ENCODE measurements at places on chromosomes 16 and 17.

DNA sequence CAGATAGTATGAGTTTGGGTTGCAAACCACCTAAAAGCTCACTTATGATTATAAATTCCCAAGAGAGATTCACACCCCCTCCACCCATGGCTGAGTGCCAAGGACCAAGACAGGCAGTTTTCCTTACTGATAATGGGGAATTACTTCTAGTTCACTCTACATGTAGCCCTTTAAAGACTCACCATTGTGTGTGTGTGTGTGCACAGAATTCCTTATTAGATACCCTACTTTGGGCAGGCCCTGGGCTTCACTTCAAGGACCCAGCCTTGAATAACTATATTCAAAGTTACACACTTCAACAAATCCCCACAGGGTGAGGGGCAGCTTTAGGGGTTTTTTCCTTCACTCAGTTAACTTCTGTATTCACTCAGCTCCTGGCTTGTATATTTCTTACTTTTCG lies 143.5 kb downstream of the MYO1D start:
- DNase-seq, result no peak

DNA sequence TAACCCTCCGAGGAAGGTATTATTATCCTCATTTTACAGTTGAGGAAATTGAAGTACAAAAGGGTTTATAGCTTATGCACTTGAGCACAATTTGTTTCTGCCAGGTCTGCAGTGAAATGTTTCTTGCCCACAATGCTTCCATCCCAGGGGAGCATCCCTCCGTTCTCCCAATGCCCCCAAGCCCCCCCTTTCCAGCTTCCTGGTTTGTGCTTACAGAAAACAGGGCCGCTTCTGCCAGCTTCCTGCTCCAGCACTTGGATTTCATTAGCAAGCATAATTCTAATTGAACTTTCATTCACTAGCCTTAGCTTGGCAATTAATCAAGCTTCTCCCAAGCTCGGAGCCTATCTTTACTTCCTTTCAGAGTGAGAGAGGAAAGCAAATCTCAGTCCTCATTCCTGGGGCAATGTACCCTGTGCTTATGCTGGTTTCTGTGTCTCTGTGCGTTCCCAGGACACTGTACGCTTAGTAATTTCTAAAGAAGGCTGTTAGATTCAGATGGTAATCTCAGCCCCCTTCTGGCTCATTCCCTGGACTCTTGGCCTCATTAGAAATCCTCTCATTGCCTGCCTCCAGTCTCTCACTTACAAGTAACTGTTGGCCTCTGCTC lies 141.6 kb downstream of the HS3ST2 start:
- no peak for DNase-seq

- no peak for DNase-seq
These were observed 59.0 kb upstream of the ATP2A3 start for GRCh38 chr17:4023220-4023619.

- DNase-seq, result no peak
These were observed 24.5 kb downstream of the UNC13D start for GRCh38 chr17:75819678-75820077.

DNA sequence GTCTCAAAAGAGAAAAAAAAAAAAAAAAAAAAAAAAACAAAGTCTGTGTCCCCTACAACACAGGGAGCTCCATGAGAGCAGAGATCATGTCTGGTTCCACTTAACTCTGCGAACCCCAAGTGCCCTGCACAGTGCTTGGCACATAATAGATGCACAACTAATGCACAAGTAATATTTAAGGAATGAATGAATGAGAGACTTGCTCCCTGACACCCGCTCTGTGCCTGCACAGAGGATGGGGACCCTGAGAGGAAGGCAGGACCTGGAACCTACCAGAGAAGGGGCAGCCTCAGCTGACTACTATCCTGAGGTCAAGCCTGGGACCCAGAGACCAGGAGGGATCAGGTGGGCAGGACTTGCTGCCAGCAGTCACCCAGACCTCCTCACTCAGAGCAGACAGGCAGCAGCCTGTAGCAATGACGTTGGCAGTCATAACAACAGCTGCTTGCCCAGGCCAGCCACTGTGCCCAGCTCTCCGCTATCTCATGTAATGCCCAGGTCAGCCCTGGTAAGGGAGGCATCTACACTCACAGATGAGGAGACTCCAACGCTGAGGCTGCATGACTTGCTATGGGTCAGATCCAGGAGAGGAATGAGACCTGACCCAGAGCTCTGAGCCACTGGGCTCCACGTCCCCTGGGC lies 2.9 kb downstream of the MYO15A start:
- no peak for DNase-seq

DNA sequence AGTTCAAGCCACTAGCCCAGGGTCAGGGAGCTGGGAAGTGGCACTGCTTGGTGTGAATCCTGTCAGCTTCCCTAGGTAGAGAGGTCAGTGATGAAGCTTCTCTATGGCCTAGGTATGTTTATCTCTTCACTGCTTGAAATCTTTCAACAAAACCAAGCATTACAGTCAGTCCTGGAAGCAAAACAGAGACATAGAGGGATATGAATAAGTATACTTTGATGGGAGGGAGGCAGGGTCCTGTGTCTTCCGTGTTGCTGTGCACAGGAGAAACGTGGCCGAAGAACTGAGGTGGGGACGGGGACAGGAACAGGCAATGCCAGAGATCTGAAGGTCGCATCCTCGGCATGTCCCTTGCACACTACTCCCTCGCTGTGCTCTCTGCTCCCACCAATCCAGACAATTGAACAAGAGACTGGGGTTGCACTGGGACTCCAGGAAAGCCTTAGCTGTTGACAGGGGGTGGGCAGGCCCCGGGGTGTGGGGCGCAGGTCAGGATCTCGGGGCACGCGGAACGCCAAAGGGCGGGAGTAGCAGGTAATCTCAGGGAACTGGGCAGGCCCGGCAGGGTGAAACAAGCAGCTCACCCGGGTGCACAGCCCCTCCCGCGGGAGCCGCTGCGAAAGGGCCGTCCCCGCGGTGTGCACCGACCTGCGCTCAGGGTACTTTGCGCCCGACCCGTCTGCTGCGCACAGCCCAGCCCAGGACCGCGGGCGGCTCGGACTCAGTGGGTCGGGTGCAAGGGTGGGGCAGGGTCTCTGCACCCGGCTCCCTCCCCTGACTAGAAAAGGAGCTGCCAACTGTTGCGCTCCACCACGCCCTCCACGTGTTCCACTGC lies at the start of gene MT1H:
Gene MT1H, plus strand, starts transcription at position 810 of the 835 bp plus-strand sequence. CDS start 71 bp downstream, outside the sequence.
- DNase-seq, result no peak

- DNase-seq, result no peak
These were observed 201.0 kb upstream of the NLRP1 start for GRCh38 chr17:5785338-5785737.

- no peak for DNase-seq
These were observed 18.7 kb downstream of the LRRC75A start for GRCh38 chr17:16473044-16474011.

- no peak for DNase-seq
These were observed 189.9 kb downstream of the NTN1 start for GRCh38 chr17:9211133-9211765.

DNA sequence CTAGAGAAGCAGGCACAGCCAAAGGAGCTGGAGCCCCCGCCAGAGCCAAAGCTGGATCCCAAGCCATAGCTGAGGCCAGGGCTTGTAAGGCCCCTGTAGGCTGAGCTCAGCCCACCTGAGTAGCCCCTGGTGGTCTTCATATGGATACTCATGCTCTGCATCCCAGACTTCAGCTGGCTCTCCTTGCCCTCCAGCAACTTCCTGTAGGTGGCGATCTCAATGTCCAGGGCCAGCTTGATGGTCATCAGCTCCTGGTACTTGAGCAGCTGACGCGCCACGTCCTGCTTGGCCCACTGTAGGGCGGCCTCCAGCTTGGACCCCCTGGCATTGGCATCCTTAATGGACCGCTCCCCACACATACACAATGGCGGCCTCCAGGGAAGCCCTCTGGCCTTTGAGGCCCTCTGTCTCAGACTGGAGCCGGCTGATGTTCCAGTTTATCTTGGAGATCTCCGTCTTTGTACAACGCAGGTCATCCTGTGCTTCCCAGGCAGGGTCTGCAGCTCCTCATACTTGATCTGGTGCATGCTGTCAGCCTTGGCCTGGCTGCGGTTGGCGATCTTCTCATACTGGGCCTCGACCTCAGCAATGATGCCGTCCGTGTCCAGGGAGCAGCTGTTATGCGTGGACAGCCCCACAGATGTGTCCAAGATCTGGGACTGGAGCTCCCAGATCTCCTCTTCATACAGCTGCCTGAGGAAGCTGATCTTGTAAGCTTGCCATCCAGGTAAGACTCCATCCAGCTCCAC lies 28.9 kb downstream of the IKZF3 start:
- no peak for DNase-seq

Measured in CD4-positive, alpha-beta T cell treated with Interleukin-6 at 100 ng/mL for 8 hours (primary cell).